ENCODE measurements at places on chromosomes 2 and 18.

DNA sequence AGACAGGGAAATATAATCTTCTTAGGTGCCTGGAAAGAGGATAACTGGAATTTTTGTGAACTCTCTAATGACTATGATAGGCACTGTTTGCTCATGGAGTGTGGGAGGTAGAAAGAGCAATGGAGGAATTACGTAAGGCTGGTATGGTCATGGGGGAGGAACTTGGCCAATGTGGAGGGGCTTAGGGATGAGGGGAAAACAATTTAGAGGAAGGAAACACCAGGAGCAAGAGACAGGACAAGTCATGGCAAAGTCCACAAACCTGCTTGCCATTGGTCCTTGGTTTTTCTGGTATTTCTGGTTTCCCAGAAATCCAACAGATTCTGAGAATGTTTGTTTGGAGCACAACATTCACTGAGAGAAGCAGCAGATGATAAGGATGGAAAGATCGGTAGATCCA, 274.2 kb downstream of the DYSF start:
- DNase-seq = no peak

DNA sequence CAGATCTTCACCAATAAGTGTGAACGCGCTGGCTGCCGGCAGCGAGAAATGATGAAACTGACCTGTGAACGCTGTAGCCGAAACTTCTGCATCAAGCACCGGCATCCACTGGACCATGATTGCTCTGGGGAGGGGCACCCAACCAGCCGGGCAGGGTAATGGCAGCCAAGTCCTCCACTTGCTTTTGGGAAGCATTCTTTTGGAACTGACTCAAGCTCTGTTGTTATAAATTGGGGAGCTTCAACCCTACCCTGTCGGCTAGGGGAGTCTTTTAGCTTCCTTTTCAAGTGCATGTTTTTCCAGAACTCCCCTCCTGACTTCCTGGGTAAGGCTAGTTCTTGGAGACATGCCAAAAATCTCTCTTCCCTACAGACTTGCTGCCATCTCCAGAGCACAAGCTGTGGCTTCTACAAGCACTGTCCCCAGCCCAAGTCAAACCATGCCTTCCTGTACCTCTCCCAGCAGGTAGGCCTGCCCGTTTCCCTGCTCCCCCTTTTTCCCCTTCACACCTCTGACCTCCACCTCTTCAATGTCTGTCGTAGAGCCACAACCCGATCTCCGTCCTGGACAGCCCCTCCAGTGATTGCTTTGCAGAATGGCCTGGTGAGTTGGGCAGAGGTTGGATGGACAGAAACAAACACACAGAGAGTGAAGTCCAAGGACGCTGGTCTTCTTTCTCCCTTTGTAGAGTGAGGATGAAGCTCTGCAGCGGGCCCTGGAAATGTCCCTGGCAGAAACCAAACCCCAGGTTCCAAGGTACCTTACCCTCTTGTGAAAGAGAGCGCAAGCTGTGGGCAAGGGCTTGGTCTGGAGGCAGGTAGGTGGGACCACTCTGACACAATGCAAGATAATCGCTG, 1.5 kb downstream of the ZFAND2B start:
- DNase-seq = peak; percentile 21

GRCh38 chr2:147177071-147177857, 667.6 kb upstream of the ACVR2A start:
- DNase-seq = peak; percentile 6

DNA sequence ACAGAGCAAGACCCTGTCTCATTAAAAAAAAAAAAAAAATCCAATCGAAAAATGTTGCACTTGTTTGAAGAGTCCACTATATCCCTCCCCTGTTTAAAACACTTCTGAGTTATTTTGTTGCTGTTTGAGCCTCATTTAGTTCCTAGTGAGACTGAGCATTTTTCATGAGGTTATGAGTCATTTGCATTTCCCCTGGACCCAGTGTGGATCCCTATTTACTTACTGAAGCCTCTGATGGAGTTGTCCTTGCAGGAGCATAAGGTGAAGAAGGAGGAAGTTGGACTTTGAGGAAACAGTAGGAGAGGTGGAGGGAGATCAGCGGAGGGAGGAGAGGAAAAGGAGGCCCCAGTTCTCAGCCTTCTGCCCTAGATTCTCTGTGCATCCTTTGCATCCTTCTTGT, 5.1 kb downstream of the CXCR1 start:
- no peak for DNase-seq

DNA sequence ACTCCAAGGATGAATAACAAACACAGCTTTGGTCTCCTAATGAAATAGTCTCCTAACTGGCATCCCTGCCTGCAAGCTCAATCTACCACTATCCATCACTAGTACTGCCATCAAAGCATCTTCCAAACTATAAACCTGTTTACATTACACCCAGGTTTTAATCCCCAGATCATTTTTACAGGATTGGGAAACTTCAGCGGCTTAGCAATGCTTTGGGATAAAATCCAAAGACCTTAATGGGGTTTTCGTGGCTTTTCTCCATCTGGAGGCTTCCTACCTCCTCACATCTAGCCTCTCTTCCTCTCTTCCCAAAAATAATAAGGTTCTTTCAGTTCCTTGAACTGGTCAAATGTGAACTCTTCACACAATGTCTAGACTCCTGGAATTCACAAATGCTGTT, 92.2 kb upstream of the SETBP1 start:
- no peak for DNase-seq

Measured in iris pigment epithelial cell (primary cell).